ENCODE measurements at places on chromosomes 13 and 19.

GRCh38 chr19:46715620-46715974 is 1.3 kb downstream of the PRKD2 start:
- DNase-seq, result no peak

GRCh38 chr13:91359631-91360030 is 12.1 kb downstream of the MIR17HG start:
- no peak for DNase-seq

GRCh38 chr19:29983568-29983967 is 41.5 kb downstream of the URI1 start:
- DNase-seq, result no peak

GRCh38 chr19:13887018-13887436 is 10.1 kb downstream of the NANOS3 start:
- no peak for DNase-seq

- no peak for DNase-seq
Measured at GRCh38 chr13:112068540-112069060, 1.7 kb downstream of the SOX1 start.

- peak; percentile 54 for DNase-seq
Measured at GRCh38 chr19:50567882-50568727, at the start of gene LRRC4B. Gene LRRC4B, minus strand, starts transcription at chr19:50568435. Its CDS starts 19,597 bp downstream, at chr19:50548838.

GRCh38 chr19:49150944-49151243 is 4.3 kb downstream of the HRC start:
- peak; percentile 48 for DNase-seq

- DNase-seq, result no peak
Measured at GRCh38 chr19:39363901-39364457, 21.8 kb downstream of the SAMD4B start.

GRCh38 chr19:52533901-52534300 is 6.4 kb downstream of the ZNF808 start:
- DNase-seq, result no peak

GRCh38 chr19:6402837-6403608 is 10.1 kb upstream of the GTF2F1 start:
- peak; percentile 81 for DNase-seq

- DNase-seq, result no peak
Measured at GRCh38 chr19:18645035-18645511, 8.2 kb downstream of the KLHL26 start.

GRCh38 chr13:113432506-113433270 is 20.6 kb downstream of the ADPRHL1 start:
- DNase-seq, result no peak

DNA sequence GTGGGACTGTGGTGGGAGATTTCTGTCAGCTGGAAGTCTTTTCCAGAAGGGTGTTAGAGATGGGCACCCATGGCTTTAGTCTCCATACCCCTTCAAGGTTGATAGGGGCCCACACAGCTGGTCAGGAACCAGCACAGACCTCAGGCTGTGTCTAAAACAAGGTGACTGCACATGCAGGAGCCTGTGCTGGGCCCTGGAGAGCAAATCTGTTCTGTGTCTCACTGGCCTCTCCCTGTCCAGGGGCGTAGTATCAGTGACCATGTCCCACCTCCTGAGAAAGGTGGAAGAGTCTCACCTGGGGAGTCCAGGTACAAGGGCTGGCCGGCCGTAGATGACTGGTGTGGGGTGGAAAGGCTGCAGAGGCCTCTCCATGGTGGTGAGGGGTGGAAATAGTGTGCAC is 19.4 kb downstream of the ZNF175 start:
- DNase-seq, result no peak

GRCh38 chr13:32009362-32009761 is 22.2 kb upstream of the FRY start:
- DNase-seq, result no peak

DNA sequence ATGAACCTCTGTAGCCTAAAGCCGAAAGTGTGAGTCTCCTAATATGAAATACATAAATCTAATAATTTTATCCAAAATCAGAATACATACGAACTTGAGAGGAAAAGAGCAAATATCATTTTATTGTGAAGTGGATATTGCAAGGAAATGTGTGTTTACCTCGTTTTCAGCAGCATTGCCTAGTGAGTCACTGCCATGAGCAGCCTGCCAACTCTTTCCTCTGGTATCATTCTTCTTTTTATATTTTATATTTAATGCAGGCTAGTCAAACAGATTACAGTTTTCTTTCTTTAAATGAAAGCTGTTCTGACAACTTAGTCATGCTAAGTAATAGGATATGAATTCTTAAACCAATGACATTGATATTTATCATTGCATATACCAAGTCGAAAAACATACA is 44.2 kb downstream of the EDNRB start:
- DNase-seq, result no peak

DNA sequence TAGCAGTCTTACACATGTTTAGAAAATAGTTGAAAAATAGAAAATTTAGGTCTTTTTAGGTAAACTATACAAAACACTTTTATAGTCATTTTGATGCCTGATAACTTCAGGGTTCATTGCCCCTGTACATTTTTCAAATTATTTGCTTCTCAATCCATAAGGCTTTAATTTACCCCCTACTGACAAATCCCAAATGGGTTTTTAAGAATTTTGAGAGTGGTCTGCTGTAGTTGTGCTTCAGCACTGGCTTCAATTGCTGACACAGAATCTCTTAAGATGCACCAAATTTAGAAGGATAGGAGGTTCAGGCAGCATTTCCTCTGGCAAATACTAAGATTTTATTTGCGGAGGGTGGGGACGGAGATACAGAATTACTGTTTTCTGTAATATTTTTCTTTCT is 89.4 kb downstream of the PCCA start:
- no peak for DNase-seq

DNA sequence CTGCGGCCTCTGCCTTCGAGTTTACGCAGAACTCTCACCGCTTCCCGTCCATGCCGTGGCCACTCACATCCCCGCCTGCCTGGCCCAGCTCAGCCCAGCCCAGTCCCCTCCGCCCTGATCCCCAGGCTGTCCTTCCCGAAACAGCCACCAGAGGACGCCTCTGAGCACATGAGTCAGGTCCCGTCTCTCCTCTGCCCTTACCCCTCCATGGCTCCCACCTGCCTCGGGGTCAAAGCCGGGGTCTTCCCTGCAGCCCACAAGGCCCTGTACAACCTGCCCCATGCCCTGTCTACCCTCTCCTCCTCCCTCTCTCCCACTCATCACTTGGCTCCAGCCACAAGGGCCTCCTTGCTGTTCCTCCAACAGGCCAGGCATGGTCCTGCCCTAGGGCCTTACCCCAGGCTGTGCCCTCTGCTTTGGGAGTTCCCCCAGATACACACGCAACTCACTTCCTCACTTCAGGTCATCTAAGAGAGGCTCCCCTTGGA is 8.1 kb upstream of the SEMA6B start:
- peak; percentile 50 for DNase-seq

All from cerebellar cortex (tissue), 1 donor.